ENCODE measurements at places on chromosomes 5 and 9. TPM values are rescaled to one million over a fixed set of nuclear protein-coding genes. Genes with fewer than 3 reads are reported as not detected.

GRCh38 chr9:72788966-72789735 lies 163.7 kb downstream of the ALDH1A1 start:
- DNase-seq = no peak

- peak; percentile 73 for DNase-seq
These were observed at the start of gene SEPTIN8 for GRCh38 chr5:132777209-132778069. TSS of gene SEPTIN8 (minus strand) at chr5:132777239. CDS start at chr5:132777137, 102 bp downstream.

GRCh38 chr5:129271308-129271707 lies 176.8 kb downstream of the ISOC1 start:
- DNase-seq = no peak

DNA sequence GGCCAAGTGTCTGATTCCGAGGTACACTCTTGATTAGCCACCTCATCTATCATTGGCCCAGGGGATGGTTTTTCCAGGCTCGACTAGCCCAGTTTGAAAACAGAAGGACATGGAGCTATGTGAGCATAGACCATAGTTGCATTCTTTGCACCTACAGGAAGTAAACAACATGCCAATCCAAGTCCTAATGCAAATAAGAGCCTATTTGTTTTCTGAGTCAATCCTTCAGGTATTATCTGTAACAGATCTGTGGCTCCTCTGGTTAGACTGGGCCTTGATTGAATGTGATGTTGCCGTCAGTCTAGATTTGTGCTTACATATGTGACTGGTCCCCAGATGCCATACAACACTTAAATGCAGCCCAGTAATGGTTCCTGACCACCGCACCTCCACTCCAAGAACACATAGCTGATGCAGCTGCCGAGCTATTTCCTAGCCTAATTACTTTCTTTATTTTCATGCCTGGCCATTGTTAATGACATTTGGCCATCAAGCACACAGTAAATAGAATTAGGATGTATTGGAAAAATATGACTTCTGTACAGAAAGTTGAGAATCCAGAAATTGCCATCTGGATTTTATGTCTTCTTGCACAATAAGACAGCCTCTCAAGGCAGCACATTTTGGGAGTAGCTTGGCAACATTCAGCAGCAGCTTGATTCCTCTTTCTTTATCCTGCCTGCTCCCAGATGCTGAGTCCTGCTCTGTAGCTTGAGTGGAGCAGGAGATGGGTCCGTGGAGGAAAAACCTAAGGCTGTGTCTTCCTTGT lies 29.5 kb upstream of the ARHGAP26 start:
- DNase-seq = no peak

- DNase-seq = no peak
These were observed 7.4 kb downstream of the NKD2 start for GRCh38 chr5:1016036-1016435.

DNA sequence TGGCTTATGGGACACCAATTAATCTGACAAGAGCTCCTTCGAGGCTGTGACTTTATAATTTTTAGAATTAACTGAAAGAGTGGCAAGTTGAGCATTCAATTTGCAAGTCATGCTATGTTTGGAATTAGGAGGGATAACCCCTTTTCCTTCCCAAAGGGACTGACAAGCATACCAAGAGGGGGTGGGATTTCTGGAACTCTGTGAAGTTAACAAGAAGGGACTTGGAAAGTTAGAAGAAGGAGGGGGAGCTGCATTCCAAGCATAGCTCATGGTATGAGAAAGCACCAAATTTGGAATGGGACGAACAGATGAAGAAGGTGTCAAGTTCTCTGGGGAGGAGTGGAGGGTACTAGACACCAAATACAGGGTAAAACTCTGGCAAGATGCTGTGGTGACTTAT lies 8.9 kb upstream of the PALM2AKAP2 start:
- no peak for DNase-seq

The PDE6A gene
- total RNA-seq = not detected

The KCNN2 gene
- 22.4 TPM for total RNA-seq

Data from right atrium auricular region (tissue), 2 donors.